ENCODE measurements at places on chromosomes 5 and 9.

- DNase-seq, result no peak
Observed at GRCh38 chr9:112784020-112784785, 33.6 kb downstream of the SNX30 start.

DNA sequence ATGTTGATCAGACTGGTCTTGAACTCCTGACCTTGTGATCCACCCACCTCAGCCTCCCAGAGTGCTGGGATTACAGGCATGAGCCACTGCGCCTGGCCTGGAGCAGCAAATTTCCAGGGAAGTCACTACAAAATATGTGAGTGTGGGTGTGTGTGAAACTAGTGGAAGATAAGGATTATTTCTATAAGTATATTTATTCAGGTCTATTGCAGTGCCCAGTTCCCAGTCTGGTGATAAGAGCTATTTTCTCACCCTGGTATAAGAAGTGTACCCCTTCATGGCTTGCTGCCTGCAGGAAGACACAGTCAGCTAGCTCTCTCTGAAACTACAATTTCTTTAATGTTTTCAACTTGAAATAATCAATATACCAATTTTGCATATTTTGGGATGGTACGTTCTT, 37.1 kb downstream of the TARS1 start:
- no peak for DNase-seq

DNA sequence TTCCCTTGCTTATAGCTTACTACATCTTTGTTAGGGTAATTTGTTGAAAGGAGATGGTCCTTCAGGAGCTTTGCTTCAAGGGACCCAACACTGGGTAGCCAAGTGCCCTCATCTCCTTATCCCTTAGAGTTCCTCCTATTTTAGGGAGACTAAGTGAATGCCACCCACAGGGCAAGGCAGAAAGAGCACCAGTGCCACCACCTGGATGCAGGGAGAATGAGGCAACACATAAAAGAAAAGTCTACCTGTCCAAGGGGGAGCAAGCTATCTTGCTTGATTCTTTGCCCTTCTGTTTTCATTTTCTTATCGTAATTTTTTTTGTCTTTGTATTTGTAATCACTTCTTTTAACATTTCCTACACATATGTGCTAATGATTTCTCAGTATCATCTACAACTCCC, 205.5 kb downstream of the NPR3 start:
- no peak for DNase-seq

DNA sequence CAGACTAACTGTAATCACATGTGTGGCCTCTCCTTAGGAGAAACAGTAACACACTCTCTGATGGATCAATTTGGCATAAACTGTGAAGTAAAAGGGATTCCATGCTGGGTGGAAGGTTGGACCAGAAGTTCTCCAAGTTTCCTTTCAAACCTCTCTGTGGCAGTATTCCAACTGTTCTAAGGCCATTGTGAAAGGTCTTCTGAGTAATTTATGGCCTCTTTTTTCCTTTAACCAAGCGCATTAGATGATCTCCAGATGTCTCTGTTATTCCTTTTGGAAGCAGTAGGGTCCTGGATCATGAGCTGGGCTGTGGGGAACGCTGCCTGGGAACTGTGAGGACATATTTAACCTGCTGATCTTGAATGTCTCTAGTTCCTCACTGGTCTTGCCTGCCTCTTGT, 80.6 kb upstream of the IL6ST start:
- DNase-seq, result no peak

- peak; percentile 35 for DNase-seq
Observed at GRCh38 chr9:16133556-16134227, 580.8 kb downstream of the CCDC171 start.

- DNase-seq, result no peak
Observed at GRCh38 chr9:88974641-88975040, 16.6 kb upstream of the S1PR3 start.

- peak; percentile 26 for DNase-seq
Observed at GRCh38 chr5:122400938-122401337, 88.9 kb downstream of the SNCAIP start.

DNA sequence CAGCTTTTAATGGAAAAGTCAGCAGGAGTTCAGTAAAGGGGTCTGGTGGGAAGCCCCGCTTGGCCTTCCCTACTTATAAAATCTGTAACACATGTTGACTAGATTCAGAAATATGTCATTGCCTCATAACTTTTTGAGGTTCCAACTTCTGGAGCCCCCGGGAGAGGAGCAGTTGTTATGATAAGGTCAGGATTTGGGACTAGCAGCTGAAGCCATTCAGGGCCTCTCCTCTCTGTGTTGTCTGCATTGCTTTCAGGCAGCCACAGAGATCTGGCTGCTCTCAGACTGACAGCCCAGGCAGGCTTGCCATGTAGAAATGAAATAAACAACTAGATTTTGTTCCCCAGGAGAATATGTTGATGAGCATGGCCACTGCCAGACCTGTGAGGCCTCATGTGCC, 167.1 kb downstream of the RFK start:
- DNase-seq, result no peak

DNA sequence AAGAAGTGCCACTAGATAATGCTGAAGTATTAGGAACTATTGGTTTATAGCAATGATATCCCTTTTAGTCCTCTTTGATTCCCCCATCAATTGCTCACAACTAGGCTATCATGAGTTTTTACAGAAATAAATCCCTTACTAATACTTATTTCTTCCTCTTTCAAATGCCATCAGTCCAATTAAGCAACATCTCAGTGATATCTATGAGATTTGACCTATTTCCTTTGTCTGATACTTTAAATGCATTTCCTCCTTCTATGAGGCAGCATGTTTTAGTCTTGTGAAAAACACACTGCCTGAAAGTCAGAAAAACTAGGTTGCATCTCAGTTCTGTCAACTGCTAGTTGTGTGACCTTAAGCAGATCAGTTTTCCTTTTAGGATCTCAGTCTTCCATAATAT, 101.6 kb downstream of the FBXW11 start:
- no peak for DNase-seq

- DNase-seq, result no peak
Observed at GRCh38 chr5:14753947-14754346, 89.4 kb downstream of the OTULIN start.

DNA sequence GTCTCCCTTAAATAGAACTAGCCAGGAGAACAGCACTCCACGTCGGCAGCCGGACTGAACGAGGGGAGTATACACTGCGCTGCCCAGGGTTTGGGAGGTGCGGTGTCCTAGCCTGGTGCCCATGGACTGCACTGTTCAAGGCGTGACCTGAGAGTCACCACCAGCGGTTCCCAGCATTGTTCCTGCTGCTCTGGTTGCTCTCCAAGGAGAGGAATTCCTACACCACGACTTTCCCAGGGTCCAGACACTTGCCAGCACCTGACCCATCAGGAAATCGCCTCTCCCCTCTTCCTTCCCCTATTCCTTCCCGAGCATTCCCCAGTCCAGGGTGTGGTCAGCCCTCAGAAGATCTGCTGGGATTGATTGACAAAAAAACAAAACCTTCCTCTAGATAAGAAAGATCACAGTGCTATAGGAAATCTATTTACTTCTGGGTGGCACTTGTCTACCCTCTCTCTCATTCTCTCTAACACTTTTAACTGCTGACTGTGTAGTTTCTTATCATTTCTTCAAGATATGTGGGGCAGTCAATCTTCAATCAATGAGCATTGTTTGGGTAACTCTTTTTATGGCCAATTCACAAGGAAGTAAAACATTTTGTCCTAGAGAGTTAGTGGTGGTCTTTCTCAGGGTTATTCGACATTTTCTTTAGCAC, 297.8 kb upstream of the ACTBL2 start:
- DNase-seq, result no peak

DNA sequence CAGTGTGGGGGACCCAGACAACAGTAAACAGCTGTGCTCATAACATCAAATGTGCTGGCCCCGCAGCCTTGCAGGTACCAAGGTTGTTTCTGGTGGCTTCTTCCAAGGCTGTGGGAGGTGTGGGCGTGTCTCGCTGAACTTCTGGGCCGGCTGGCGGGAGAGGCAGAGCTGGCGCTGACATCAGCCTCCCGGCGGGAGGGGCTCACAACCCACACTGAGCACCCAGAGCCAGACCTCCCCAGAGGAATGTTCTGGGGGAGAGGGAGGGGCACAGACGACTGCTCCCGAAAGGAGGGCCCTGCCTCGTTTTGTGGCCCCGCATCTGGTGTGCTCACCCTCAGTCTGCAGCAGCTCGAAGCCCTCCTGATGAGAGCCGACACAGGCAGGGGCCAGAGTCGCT, 6.9 kb upstream of the SLC12A7 start:
- no peak for DNase-seq

DNA sequence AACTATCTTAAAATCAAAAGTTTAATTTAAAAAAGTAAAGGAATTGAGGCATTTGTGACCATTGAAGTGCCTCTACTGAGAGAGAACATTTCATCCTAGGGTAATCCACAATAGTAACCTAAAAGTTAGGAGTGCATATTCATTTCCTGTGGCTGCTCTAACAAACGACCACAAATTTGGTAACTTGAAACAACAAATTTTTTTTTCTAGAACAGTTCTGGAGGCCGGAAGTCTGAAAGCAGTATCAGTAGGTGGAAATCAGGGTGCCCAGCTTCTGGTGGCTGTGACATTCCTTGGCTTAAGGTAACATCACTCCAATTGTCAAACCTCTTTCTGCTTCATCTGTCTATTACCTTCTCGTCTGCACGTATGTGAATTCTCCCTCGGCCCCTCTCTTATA, 67.1 kb upstream of the SSBP2 start:
- DNase-seq, result no peak

DNA sequence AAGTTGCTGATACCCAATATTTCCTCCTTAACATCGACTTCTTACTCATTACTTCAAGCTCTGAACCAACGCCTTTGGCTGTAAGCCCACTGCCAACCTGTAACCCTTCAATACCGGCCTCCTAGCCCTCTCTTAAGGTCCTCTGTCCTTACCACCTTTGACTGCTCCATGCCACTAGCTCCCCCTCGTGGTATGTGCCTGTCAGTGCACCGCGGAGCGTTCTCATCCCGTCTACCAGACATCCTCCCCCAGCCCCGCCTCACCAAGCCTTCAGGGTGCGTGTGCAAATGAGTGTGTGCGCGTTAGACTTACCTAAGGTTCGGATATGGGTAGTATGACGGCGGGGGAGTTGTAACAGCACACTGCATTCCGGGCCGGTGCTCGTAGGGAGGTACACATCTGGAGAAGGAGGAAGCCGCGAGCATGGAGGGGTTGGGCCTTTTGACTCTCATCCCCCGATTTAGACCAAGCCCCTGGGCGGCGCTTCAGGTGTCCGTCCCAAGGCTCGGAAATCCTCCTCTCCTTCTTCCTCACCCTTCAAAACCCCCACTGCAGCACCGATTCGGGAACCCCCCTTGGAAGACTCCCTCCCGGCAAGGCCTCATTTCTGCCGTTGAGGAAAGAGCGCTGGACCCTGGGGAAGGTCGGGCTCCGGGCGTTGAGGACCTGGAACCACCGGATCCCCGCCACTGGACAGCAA, 2.8 kb upstream of the MYORG start:
- peak; percentile 83 for DNase-seq

GRCh38 chr5:179370490-179371120, 25.3 kb upstream of the ADAMTS2 start:
- DNase-seq, result peak; percentile 15

DNA sequence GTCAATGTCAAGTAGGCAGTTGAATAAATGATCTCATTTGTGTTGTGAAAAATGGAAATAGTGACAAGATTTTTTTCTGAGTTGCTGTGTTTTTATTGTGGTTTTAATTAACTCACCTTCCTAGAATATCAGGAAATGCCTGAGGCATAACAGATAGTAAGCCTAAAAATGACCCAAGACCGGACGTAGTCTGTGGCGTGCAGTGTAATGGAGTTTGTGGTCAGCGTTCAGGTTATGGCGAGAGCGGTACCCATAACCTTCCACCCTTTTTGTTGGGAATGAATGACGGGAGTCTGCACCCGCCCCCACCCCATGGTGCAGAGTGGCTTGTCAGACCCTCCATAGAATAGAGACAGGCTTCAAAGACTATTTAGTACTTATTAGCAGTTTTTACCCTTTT, 119.3 kb downstream of the GALNT10 start:
- no peak for DNase-seq

GRCh38 chr9:8670751-8671150, 871.2 kb upstream of the DMAC1 start:
- no peak for DNase-seq

DNA sequence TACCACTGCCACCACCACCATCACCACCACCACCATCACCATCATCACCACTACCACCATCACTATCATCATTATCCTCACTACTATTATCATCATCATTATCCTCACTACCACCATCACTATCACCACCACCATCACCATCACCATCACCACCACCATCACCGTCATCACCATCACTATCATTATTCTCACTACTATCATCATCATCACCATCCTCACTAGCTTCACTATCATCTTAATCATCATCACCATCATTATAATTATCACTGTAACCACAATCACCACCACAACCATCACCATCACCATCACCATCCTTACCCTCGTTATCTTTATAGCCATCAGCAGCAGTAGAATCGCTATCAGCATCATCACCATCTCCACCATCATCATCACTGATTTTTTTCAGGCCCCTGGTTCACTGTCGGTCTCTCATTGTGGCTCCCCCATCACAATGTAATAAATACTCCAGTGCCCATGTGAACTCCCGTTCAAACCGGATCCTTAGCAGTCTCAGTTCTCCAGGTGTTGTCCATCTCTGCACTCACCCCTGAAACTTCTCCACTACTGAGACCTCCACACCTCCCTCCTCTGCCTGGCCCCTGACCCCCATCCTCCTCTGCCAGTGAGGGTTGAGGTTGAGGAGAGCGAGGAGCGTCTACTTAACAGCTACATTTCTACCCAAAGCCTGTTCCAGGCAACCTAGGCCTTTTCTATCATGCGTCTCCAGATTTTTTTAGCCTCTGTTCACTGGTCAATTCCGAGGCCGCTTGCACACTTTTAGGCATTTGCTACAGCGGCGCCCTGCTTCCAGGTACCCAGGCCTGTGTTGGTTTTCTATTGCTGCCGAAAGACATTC, 238.2 kb downstream of the PBX3 start:
- DNase-seq, result no peak

DNA sequence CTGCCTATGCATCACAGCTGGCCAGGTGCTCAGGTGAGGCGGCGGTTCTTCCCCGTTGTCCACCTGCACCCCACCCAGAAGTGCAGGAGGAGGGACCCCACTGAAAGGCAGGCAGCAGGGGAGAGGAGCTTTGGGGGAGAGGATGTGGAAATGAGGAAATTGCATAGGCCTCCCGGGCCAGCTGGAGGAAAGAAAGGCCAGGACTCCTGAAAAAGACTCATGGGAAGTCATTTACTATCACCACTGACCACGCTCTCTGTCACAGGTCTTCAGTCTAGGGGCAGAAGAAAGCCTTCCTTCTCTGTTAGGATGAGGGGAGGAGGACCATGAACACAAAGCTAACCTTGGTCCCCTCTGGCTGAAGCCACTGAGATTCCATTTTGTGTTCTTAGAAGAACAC, 28.1 kb downstream of the KCNMB1 start:
- DNase-seq, result no peak

- DNase-seq, result no peak
Observed at GRCh38 chr5:173807181-173807655, 80.9 kb upstream of the CPEB4 start.

GRCh38 chr5:38387161-38387560, 128.8 kb downstream of the EGFLAM start:
- DNase-seq, result no peak

DNA sequence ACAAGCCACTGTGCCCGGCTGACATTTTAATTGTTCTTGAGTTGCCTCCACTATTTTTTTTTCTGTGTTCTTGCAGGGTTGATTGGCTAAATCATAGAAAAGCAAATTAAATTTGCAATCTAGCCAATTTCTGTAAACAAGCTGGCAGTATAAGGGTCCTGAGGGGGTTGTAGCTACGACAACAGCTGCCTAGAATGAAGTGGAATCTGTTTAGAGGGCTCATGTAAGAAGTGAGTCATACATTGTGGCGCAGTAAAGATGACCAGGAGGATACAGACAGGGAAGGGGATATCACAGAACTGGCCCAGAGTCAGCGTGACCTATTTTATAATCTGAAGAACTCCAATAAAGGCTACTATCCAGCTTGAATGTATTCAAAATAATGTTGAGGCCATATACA, 82.2 kb upstream of the TLE1 start:
- no peak for DNase-seq

Measured in nucleus accumbens (tissue), 56 donors.